ENCODE measurements at places on chromosomes 7 and 10. TPM values are rescaled to one million over a fixed set of nuclear protein-coding genes. Genes with fewer than 3 reads are reported as not detected.

The SYT15 gene
- total RNA-seq, result under 0.01 TPM

The TFEC gene
- total RNA-seq, result under 0.01 TPM

The NODAL gene
- not detected for total RNA-seq

The PKD2L1 gene
- total RNA-seq, result 0.37 TPM

The MMD2 gene
- not detected for total RNA-seq

The BAZ1B gene
- 49.2 TPM for total RNA-seq

The GJD4 gene
- not detected for total RNA-seq

The SLC25A40 gene
- total RNA-seq, result 10.4 TPM

The MRLN gene
- total RNA-seq, result not detected

The CALU gene
- 475 TPM for total RNA-seq

The TRIL gene
- 0.73 TPM for total RNA-seq

The PON3 gene
- total RNA-seq, result 0.37 TPM

The TMEM213 gene
- not detected for total RNA-seq

The SLC18A3 gene
- not detected for total RNA-seq

The SCIN gene
- total RNA-seq, result under 0.01 TPM

The THSD7A gene
- under 0.01 TPM for total RNA-seq

The CYP3A7 gene
- total RNA-seq, result not detected

The CALCR gene
- total RNA-seq, result not detected

The SRRM3 gene
- 0.98 TPM for total RNA-seq

The ZNF722 gene
- not detected for total RNA-seq

The SPDYE18 gene
- not detected for total RNA-seq

The PTER gene
- 15.1 TPM for total RNA-seq

The JAKMIP3 gene
- total RNA-seq, result under 0.01 TPM

The APBB1IP gene
- 12.9 TPM for total RNA-seq

The MOGAT3 gene
- total RNA-seq, result not detected

The LIPN gene
- total RNA-seq, result not detected

The LCOR gene
- 26.2 TPM for total RNA-seq

The NSUN5 gene
- total RNA-seq, result 22.5 TPM

The TNS3 gene
- 5.9 TPM for total RNA-seq

The PNLIPRP3 gene
- total RNA-seq, result 0.37 TPM

The COL13A1 gene
- 4.3 TPM for total RNA-seq

The SLC26A5 gene
- not detected for total RNA-seq

The MNX1 gene
- not detected for total RNA-seq

The TSPAN13 gene
- 1.1 TPM for total RNA-seq

The CCDC201 gene
- not detected for total RNA-seq

The MCU gene
- 36.2 TPM for total RNA-seq

The TMEM236 gene
- under 0.01 TPM for total RNA-seq

The MXI1 gene
- total RNA-seq, result 16.2 TPM

The VPS37D gene
- total RNA-seq, result 2.9 TPM

The ASB10 gene
- total RNA-seq, result not detected

The CYP26C1 gene
- under 0.01 TPM for total RNA-seq

The LIPK gene
- total RNA-seq, result not detected

The LRRN3 gene
- total RNA-seq, result 0.37 TPM

The SFTPA1 gene
- not detected for total RNA-seq

The PILRA gene
- 0.39 TPM for total RNA-seq

The C10orf71 gene
- not detected for total RNA-seq

The MLXIPL gene
- 1.5 TPM for total RNA-seq

The CNPY1 gene
- total RNA-seq, result not detected

The SMARCD3 gene
- total RNA-seq, result 17.6 TPM

The KIF5B gene
- total RNA-seq, result 80.1 TPM

Data from subcutaneous preadipocyte (primary cell).